ENCODE measurements at places on chromosomes 3 and 15.

DNA sequence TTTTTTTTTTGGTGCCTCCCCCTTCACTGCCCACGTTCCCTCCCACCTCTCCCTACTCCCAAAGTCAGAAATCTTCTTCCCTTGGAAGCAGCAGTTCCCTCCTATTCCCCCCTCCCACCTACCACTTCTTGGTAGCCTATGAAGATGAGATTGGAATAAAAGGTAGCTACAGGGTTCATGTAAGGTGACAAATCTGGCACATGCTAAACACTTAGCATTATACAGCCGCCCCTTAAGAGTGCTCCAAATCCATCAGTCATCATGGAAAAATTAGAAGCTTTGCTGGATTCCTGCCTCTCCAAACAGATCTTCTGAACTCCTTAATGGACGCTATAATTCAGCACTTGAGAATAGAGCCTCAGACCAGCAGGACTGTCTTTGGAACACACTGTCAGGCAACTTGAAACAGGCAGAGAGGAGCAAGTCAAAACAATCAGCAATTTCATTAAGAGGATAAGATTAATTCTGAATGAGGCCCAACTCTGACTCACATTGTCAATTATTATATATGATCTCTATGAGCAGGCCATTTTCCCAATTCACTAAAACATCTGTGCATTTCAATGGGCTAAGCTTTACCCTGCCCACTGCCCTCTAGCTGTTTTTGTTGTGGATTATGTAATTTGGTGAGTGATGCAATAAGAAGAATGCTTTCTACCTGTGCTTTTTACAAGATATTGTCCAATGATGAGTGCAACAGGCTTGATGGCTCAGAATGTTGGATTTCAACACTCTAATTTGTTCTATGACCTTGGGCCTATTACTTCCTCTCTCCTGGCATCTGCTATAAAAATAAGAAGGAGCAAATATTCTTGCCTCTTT, 34.6 kb upstream of the SPRED1 start:
- DNase-seq = no peak

DNA sequence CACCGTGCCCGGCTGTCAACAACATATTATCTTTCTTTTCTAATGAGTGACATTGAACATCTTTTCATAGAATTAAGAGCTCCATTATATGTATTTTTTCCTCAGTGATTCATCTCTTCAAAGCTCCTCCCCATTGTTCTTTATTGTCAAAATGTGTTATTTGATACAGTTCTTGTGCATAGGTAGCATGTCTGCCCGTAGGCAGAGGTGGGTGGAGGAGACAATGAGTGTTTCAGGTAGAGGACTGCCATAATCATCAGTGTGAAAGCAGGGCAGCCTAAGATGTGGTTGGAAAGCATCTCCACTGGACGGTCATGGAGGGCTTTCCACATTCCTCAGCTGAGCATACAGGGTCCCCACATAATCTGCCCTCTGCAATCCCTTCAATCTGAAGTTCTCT, 452.0 kb upstream of the MCTP2 start:
- DNase-seq = no peak

DNA sequence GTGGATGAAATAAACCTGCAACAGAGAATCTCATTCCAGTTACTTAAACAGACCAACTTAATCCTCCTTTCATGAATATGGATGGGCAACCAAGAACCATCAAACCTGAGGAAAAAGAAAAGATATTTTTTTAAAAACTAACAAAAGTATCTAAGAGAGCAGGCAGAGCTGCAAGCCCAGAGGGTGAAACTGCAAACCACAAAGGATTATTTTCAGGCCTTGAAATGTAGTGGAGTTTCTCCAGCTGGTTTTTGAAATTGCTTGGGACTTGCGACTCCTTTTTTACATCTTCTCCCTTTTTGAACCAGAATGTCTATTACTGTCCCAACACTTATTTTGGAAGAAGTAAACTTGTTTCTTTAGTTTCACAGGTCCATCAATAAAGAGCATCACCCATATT, 87.4 kb downstream of the STAG1 start:
- DNase-seq = no peak

GRCh38 chr3:27594096-27594690, 110.0 kb upstream of the SLC4A7 start:
- no peak for DNase-seq

DNA sequence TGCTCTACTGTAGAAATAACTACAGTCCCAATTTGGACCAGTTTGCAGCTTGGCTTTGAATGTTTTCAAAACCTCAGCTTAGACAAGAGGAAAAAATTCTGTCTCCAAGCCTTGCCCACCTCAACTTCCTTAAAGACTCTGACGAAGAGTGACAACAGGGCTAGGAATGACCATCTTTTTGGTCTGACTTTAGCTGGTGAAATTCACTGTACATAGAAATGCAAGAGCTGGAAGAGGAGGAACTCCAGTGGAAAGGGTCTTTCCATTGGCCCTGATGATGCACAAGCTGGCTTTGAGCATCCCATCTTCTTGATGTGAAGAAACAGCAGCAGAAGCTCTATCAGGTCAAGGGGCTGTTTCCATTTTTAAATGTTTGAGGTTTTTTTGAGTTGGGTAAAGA, 22.7 kb upstream of the SH3BP5 start:
- DNase-seq = no peak

- no peak for DNase-seq
Observed at GRCh38 chr3:150370122-150370602, 37.9 kb upstream of the TSC22D2 start.
